Bronchial smooth muscle cell (primary cell): ENCODE measurements at places on chromosomes 1 and 21. TPM values are rescaled to one million over a fixed set of nuclear protein-coding genes. Genes with fewer than 3 reads are reported as not detected.

CACNA1S gene
- total RNA-seq: not detected in 2 replicates

ERG gene
- under 0.01 TPM in 2 replicates for total RNA-seq

FLG2 gene
- total RNA-seq: under 0.01 TPM in 2 replicates

EFNA4 gene
- total RNA-seq: 2.4 and 3.6 TPM in 2 replicates

S100A5 gene
- 0.77 TPM in 1 of 2 replicates, not detected in the other for total RNA-seq

MSH4 gene
- 0.16 and 0.52 TPM in 2 replicates for total RNA-seq
